AG10803 (cell line): ENCODE measurements at places on chromosomes 2 and 18.

GRCh38 chr18:57780318-57780705, 22.8 kb downstream of the ATP8B1 start:
- peak; percentile 75 for DNase-seq

DNA sequence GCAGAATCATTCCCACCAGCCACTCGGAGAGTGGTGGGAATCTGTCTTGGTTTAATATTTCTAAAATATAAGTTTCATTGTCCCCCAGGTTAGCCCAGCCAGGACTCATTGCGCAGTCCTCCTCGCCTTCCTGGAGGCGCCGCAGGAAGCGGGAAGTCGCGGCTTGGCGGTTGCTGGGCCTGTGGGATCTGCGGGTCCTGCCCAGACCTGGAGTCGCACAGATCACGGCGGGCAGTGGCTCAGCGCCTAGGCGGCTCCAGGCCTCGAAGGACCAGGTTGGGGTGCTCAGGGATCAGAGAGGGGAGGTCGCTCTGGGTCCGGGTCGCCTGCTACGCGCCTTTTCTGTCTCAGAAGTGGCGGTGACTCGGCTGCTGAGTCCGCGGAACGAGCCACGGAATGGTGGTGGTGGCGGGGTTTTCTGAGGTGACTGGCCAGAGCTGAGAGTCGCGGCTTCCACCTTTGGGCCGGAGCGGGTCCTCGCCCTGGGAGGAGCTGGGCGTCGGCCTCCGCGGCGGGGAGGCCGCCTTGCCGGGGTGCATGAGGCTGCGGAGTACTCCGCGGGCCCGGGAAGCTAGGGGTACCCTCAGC, 2.6 kb downstream of the HOXD3 start:
- DNase-seq: no peak

DNA sequence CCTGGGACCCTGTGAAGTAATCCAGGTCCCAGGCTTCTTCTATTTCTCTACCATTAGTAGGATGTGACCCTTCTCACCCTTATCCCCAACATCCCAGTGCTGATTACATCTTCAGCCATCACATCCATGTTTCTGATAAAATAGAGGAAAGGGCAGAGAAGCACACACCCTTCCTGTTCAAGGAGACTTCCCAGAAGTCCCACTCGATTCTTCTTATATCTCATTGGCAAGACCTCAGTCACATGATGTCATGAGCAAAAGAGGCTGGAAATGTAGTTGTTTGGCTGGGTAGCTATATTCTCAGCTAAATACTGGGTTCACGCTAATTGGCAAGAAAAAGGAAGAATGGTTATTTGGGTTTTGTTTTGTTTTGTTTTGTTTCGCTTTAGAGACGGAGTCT, 8.0 kb upstream of the XRCC5 start:
- no peak for DNase-seq

GRCh38 chr2:11813951-11814350, 67.5 kb downstream of the LPIN1 start:
- no peak for DNase-seq

- no peak for DNase-seq
Measured at GRCh38 chr2:165056564-165056963, 101.2 kb upstream of the SLC38A11 start.

GRCh38 chr18:63505566-63506335, 29.0 kb downstream of the SERPINB5 start:
- peak; percentile 11 for DNase-seq

- DNase-seq: no peak
Measured at GRCh38 chr2:25881764-25882163, 3.5 kb upstream of the ASXL2 start.

- peak; percentile 60 for DNase-seq
Measured at GRCh38 chr2:6826081-6826913, 39.4 kb downstream of the CMPK2 start.

DNA sequence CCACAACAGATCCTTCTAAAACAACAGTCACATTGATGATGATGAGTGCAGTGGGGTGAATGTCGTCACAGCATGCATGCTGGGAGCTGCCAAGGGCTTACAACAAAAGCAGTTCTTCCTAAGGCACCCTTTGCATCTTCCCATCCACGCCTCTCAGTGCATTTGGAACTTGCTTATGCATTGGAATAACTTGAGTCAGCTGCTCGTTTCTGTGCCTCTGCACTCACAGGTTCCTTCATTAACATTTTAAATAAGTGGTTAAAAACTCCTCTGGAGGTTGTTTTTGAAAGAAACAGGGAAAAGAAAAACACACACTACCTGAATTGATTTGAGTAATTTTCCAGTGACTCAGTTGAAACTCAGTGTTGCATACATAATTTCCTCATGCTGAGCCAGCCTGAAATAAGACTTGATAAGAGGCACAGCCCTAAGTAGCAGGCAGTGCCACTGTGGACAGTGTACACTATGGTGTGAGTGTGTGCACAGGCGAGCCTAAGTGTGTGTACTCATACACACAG, 46.8 kb upstream of the TRIM43B start:
- no peak for DNase-seq

DNA sequence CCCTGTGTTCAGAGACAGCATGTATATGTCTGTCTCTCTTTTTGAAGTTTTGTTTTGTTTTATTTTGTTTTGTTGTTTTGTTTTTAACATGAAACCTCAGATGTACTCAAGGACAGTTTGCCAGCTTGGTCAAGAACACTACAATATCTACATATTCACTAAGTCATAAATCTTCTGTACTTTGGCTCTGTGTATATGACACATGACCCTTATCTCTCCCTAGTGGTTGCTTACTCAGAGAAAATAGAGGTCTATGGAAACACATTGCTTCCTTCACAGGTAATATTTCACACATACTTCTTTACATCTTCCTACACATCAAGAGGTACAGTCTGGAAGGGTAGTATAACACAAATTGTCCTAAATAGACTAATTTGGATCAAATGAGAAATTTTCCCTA, 312.6 kb upstream of the VRK2 start:
- DNase-seq: no peak

- DNase-seq: no peak
Measured at GRCh38 chr2:180359522-180360282, 352.6 kb upstream of the CWC22 start.

GRCh38 chr2:178523596-178524134, 43.4 kb downstream of the PLEKHA3 start:
- no peak for DNase-seq

GRCh38 chr2:181566334-181567032, 90.4 kb downstream of the CERKL start:
- DNase-seq: no peak

GRCh38 chr2:207219081-207219630, 53.4 kb upstream of the KLF7 start:
- DNase-seq: no peak

DNA sequence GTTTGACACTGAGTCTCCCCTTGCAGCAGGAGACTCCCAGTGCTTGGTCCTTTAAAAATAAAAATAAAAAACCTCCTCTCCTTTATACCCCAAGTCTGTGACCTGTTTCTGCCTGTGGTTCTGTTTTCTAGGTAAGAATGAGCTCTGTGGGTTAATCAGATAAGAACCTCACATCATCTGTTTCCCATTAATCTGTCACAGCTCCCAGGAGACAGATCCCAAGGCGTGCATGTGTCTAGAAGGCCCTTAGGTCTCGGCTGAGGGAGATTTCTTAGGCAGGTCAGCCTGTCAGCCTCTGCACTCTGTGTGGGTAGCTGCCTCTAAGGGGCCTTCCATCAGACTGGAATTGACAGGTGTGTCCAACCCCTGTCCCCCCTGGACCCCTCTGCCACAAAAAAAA, 80.7 kb downstream of the FHOD3 start:
- DNase-seq: peak; percentile 34

DNA sequence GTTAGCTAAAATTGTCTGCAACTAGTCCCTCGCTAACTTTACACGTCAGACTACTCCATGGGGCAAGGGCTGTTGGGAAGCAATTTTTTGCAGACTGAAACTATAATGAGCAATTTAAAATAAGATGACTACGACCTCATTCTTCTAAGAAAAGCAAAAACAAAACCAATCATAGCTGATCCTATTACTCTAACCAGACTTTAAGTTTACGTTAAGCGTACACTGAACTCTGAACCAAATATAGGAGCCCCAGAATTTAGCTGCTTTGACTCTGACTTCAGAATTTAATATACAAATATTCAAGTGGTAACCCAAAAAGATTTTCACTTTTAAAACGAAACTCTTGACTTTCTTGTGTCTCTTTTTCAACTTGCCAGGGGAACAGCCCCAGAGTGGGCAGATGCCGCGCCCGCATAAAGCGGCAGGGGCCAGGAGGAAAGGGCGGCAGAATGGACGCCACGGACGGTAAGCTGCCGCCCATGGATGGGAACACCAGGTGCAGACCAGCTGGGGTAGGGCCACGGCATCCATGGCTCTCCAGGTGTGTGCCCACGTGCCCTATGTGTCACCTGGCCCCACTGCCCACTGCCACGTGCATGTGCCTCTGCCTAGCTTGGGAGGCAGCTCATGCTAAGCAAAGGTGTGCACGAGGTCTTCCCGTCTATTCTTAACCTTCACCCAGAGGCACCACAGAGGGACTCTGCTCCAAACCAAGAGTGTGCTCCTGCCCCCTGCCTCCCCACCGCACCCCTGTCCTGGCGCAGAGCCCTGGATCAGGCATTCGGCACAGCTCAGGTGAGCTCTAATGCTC, 217.6 kb downstream of the HDAC4 start:
- DNase-seq: no peak

GRCh38 chr2:178191511-178191910, 2.8 kb upstream of the OSBPL6 start:
- no peak for DNase-seq

- peak; percentile 38 for DNase-seq
Measured at GRCh38 chr2:160730296-160730995, 236.8 kb upstream of the RBMS1 start.

- DNase-seq: peak; percentile 56
Measured at GRCh38 chr2:127362971-127363370, 24.8 kb downstream of the MAP3K2 start.

DNA sequence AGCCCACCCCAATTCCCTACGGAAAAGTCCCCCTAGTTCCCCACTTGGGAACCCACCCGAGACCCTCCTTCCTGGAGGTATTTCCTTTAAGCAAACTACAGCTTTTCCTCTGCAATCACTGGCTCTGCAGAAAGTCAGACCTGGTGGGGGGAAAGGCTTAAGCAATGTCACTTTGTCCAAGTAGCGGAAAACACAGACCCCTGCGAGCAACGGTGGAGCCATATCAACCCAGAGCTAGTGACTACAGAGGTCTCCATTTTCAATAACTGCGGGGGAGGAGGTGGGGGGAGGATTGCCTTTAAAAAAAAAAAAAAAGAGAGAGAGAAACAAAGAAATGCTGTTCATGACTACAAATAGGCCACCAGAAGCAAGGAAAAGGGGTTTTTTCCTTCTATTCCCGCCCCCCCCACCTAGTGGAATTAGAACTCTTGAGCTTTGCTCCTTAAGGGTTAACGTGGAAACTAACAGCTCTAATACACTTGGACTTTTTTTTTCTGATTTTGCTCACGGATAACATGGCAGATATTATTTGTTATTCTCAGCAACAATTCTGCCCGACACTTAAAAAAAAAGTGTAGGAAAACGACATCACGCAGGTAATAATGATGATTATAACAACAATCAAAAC, 1.1 kb upstream of the FRZB start:
- DNase-seq: no peak

DNA sequence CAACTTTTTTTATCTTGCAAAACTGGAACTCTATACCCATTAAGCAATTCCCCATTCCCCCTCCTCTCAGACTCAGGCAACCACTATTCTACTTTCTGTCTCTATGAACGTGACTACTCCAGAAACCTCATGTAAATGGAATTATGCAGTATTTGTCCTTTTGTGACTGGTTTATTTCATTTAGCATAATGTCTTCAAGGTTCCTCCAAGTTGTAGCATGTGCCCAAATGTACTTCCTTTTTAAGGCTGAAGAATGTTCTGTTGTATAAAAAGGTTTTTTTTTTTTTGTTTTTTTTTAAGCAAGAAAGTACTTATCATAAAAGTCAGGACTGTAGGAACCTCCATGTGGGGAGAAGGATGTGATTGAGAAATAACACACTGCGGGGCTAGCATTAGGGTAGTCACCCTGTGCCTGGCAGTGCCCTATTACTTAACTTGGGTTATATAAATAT, 262.9 kb upstream of the FBXO11 start:
- DNase-seq: no peak

DNA sequence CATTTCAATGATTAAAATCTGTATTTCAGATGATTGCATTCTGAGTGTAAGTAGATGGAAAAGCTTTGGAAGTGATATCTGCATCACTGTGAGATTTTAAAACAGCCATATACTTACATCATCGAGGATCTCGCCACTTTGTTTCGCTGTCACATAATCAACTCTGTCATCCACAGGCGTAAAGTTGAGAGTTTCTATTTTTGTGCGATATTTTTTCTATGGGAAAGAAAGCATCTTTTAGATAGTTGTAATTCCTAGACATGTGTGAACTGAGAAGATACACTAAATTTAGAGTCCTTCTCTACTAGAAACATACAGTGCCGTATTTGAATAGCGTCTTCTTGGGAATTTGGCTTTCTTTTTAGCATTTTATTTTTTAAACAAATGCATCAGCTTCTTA, 158.8 kb downstream of the RIF1 start:
- DNase-seq: no peak

GRCh38 chr2:126824663-126825062, 74.0 kb upstream of the TEX51 start:
- DNase-seq: no peak

DNA sequence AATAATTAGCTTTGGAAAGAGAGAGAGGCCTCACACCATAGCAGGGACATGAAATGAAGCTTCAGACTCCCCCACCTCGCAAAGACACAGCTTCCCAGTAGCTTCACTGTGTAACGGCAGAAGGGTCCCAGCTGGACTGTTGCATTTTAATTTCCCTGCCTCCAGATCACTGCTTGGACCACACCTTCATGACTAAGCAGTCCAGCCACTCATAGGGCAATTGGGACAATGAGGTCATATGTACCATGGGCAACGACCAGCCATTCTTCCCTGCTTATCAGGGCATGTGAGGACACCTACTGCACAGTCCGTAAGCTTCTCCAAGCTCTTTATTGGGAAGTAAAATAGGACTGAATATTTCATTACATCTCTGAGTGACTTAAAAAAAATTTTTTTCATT, 183.0 kb downstream of the MREG start:
- peak; percentile 79 for DNase-seq

DNA sequence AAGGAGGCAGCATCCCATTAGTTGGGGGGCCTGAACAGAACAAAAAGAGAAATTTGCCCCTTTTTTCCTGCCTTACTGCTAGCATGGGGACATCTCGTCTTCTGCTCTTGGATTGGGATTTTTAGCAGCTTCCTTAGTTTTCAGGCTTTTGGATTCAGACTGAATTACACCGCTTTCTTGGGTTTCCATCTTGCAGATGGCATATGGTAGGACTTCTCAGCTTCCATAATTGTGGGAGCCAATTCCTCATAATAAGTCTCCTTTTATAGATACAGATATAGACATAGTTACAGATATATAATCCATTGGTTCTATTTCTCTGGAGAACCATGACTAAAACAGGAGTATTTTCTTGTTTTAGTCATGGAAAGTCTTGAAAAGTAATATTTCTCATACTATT, 5.2 kb upstream of the RAPGEF4 start:
- no peak for DNase-seq

DNA sequence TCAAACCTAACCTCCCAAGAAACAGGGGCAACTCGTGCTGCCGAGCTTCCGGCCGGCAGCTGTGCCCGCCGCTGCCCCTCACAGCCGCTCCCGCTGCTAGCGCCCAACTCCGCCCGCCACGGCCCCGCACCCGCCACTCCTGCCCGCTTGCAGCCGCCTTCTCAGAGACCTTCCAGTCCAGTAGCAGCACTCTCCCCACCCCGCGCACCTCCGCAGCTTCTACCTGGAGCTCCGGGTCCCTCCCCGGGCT, 722 bp upstream of the C2orf15 start:
- DNase-seq: no peak
